ENCODE measurements at places on chromosomes 7 and 10.

- no peak for DNase-seq
Measured at GRCh38 chr7:3436746-3437145, 135.7 kb downstream of the SDK1 start.

DNA sequence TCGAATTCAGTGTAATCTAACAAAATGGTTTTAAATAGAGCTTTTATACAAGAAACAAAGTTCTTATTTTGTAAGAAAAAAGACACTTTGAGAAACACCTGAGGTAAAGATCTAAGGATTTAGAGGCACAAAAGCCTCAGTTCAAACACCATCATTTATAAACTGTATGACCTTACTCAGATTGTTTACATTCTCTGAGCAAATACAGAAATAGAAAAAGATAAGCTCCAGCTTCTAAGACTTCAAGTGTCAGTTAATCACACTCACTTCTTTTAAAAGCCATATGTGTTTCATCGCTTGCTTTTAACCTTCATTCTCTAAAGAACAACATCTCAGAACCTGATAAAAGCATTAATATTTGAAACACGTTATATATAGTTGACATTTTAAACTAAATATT, 27.9 kb downstream of the CADPS2 start:
- no peak for DNase-seq

DNA sequence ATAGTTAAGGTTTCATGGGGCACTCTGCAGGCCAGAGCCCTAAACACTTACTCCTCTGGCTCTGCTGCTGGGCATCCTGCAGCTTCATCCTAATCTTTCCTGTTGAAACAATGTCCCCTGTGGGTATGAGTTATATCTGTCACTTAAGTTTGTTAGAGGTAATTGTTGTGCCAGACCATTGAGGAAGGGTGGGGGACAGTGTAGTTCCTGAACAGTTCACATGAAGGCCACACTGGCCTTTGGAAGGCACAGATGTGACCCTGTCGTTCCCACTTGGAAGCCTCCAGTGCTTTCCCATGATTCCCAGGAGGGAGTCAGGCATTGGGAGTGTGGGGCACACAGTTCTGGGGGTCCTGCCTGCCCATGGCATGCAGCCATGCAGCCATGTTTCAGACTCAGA, 65.3 kb downstream of the WDFY4 start:
- no peak for DNase-seq

GRCh38 chr10:10687751-10688150, 329.9 kb upstream of the CELF2 start:
- DNase-seq: no peak

DNA sequence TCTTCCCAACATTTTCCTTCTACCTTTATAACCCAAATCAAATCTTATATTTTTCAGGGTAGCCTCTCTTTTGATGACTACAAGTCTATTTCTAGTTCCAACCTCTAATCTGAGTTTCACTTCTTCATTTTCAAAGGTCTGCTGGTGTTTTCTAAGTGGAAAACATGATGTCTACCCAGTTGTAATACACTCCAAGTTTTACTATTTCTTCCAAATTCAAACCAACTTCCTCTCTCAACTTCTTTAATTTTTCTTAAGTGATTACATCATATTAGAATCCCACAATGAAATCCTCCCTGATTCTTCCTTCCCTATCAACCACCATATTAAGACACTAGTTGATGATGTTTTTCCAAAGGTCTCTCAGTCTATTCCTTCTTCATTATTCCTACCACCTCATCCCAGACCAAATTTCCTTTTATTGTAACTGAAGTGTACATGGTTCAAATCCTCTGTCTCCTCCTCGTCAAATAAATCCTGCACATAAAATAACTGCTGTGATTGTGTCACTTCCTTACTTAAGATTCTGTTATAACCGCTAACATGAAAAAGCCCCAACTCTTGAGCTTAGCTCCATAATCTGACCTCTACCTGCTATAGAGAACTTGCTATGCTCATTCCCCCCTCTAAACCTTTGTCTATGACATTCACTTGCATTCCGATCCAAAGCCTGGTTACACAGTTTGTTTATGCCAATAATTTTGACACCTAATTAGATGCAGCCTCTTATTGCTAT, 12.7 kb downstream of the TAS2R38 start:
- DNase-seq: no peak

DNA sequence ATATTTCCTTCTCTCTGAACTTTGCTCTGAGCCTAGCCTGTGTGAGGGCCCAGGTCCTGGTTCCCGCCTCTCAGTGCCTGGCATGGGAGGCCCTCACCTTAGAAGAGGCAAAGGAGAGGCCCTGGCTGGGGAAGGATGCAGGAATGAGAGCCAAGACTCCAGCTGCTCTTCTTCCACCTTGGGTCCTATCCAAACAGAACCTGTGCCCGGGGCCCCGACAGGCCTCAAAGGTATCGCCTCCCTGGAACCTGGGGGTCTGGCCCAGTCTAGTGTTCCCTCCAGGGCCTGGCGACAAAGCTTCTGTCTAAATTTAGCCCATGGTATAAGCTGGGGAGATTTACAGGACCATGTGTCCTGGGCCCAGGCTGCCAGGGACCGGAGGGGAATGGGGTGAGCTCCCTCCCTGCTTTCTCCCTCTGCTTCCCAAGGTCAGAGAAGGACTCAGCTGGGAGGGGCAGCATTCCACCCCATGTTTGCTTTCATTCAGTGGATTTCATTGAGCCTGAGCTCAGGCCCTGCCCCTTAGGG, 12.0 kb upstream of the CRHR2 start:
- no peak for DNase-seq

GRCh38 chr10:89256962-89257361, 5.4 kb upstream of the LIPA start:
- DNase-seq: no peak

GRCh38 chr7:131027287-131027773, 293.3 kb upstream of the KLF14 start:
- DNase-seq: peak; percentile 65
